ENCODE measurements at places on chromosomes 2 and 18.

- no peak for DNase-seq
Measured at GRCh38 chr2:241842620-241843211, 16.0 kb downstream of the PDCD1 start.

- DNase-seq: no peak
Measured at GRCh38 chr18:54148151-54148550, 76.3 kb downstream of the MBD2 start.

GRCh38 chr18:8424917-8425725 lies 184.1 kb upstream of the RAB12 start:
- DNase-seq: no peak

GRCh38 chr2:172211512-172211911 lies 108.8 kb upstream of the DLX2 start:
- DNase-seq: no peak

DNA sequence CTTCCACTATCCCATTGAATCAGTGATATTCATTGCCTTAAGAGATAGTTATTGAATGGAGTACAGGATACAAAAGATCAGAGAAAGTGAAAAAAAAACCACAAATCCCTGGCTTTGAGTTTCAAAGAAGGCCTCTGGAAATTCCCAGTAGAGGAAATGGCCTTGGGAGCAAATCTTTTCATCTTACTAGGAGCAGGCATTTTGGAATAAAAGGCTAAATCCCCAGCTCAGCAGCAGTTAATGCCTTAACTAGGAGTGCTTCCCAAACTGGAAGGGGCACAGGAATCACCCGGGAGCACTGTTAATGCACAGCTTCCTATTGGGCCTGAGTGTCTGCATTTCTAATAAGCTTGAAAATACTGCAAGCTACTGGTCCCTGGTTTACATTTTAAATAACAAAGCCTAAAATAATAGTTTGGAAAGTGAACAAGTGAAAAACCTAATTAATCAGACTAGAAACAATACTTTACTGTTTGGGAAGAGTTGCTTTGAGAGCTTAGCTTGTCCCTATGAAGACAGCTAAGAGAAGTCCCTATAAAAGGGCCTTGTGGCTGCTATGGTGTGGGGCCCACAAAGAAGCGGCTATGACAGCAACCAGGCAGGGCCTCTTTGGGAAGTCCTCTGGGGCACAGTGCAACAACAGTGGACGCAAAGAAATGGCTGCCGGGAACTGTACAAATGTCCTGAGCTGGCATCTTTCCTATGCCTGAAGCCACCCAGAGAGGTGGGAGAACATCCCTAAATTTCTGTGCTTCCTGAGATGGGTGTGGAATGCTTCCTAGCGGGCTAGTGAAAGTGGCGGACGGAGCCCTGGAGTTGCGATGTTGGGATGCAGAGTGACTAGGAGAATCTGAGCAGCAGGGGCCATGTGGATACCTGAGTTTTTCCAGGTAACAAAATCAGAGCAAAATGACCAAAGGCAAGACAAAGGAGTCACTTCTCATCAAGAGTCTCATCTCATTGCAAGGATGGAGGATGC lies 117.1 kb upstream of the KLHL14 start:
- DNase-seq: no peak

- no peak for DNase-seq
Measured at GRCh38 chr2:170322140-170322766, 144.3 kb downstream of the MYO3B start.

DNA sequence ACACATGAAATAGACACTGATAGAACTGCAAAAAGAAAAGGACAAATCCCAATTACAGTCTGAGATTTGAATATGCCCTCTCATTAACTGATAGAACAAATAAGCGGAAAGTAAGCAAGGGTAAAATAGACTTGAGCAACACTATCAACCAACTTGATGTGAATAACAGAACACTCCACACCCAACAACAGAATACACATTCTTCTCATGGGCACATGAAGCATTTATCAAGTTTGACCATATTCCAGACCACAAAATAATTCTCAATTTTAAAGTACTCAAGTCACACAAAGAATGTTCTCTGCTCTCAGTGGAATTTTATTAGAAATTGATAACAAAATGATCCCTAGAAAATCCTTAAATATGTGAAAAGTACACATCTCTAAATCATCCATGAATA lies 19.0 kb downstream of the ETAA1 start:
- no peak for DNase-seq

GRCh38 chr2:169360984-169361705 lies 1.2 kb downstream of the LRP2 start:
- no peak for DNase-seq

DNA sequence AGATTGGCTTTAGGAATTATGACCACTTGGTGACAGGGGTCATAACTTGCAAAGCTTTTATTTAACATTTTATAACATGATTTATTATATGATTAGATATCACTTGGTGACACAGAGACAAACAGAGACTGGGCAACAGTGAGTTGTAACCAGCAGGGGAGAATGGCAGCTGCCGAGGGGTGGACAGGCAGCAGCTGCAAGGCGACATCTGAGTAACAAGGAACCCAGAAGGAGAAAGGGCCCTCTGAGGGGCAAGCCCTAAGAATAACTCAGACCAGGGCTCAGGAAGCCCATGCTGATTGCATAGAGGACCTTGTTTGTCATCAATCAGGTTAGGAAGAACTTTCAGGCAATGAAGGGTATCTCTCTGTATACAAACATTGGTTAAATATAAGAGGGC lies 339.9 kb upstream of the SOX11 start:
- no peak for DNase-seq

- DNase-seq: no peak
Measured at GRCh38 chr2:106983305-106983704, 97.3 kb upstream of the ST6GAL2 start.

DNA sequence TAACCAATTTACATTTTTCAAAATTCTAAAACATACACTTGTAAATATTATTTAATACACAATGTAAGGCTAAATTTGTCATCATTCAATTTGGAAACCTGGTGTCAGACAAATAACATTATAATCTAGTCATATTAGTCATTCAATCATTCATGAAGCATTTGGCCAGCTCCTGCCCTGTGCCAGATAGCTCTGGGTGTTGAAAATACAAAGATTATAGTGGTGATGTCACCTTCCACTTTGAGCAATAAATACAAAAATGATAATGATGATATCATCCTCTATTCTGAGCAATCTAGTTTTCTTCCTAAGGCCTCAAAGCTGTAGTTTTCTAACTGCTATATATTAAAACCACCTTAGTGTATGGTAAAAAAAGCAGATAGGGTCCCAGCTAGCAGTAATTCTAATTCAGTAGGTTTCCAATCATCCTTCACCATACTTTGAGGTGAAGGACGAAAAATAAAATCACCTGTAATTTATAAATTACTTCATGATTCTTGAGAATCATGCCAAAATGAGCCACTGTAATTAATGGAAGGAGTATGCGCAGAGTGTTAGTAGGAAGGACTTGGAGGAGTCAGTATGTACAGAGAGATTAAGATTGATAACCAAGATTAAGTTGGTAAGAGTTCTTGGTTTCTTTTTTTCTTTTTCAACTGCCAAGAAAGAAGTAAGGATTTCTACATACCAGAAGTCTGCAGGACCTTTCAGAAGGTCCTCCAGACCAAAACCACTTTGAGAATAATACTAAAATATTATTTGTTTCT lies 23.2 kb downstream of the MEMO1 start:
- no peak for DNase-seq

DNA sequence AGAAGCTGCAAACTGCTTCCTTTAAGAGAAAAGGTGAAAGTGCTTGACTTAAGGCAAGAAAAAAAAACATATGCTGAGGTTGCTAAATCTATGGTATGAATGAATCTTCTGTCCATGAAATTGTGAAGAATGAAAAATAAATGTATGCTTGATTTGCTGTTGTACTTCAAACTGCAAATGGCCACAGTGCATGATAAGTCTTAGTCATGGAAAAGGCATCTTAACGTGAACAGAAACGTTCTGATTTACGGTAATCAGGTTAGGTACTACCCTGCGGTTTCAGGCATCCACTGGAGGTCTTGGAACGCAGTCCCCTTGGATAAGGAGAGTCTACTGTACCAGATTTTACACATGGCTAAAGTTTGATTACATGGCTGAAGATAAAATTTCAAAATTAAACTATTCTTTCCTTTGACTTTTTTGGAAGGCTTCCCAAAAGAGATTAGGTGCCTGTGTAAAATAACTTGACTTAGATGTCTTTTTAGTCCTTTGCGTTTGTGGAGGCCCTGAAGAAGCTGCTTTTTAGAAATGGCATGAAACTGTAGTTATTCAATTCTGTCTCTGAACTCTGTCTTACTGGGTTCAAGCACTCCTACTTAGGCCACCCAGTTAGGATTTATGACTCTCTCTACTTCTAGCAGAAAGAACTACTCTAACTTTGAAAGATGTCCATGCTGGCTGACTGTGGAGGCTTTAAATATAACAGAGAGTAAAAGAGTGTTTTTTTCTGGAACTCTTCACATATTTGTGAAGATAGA lies 35.9 kb upstream of the SCN9A start:
- no peak for DNase-seq

- no peak for DNase-seq
Measured at GRCh38 chr2:127155028-127155581, 48.2 kb upstream of the BIN1 start.

DNA sequence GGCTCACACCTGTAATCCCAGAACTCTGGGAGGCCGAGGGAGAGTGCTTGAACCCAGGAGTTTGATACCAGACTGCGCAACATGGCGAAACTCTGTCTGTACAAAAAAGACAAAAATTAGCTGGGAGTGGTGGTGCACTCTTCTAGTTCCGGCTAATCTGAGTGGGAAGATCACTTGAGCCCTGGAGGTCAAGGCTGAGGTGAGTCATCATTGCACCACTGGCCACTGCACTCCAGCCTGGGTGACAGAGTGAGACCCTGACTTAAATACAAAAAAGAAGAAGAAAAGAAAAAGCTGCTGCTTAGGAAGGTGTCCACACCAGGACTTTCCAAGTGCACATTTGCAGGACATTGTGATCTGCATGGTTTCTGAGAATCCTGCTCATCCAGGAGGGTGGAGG lies 16.4 kb downstream of the SKOR2 start:
- no peak for DNase-seq

GRCh38 chr2:45595721-45596435 lies 15.2 kb downstream of the SRBD1 start:
- no peak for DNase-seq

GRCh38 chr2:86646865-86647264 lies 23.2 kb upstream of the RNF103 start:
- DNase-seq: no peak

DNA sequence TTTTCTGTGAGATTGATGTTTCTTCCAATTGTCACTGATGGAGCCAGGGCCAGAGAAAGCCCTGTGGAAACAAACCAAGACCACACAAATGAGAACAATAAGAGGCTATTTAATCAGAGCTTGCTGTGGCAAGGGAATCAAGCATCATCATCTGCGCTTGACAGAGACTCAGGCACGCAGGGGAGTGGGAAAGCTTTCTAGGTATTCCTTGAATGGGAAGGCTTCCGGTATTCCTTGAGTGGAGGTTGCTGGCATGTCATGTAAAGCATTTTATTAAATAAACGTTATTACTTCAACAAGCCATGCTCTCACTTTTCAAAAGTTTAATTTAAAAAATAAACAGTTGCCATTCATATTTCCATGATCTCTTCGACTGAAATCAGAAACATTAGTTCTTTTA lies 194.6 kb upstream of the SYT4 start:
- DNase-seq: no peak

- no peak for DNase-seq
Measured at GRCh38 chr18:26119246-26119645, 14.4 kb upstream of the PSMA8 start.

DNA sequence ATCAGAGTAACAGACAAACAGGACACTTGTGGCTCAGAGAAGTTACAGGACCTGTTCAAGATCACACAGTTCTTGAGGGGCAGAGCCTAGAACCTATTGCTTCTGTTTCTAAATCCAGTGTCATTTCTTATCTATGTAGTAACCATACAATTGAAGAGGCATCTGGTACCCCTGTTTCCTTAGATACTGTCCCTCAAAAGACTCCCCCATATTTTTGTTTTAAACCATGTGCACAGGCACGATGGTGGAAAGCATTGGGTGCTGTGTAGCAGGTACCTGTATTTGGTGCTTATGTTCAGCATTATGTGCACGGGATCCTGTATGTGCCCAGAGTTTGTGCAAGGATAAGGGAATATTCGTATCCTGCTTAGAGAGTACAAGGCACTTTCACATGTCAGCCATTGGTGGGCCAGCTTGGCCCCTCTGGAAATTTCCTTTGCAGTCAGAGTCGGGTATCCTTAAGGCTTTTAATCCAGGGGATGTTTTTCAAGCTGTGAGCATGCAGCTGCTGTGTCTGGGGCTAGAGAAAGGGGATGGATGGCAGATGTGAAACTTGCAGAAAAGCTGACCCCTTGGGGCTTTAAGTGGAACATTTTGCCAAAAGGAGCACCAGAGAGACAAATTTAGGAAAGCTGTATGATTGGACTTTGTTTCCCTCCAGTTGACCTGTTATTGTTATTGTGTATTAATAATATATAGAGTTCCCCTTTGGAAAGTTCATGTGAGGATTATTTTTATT lies 2.1 kb downstream of the LBH start:
- no peak for DNase-seq

GRCh38 chr2:22904126-22904684 lies 480.8 kb upstream of the KLHL29 start:
- no peak for DNase-seq

DNA sequence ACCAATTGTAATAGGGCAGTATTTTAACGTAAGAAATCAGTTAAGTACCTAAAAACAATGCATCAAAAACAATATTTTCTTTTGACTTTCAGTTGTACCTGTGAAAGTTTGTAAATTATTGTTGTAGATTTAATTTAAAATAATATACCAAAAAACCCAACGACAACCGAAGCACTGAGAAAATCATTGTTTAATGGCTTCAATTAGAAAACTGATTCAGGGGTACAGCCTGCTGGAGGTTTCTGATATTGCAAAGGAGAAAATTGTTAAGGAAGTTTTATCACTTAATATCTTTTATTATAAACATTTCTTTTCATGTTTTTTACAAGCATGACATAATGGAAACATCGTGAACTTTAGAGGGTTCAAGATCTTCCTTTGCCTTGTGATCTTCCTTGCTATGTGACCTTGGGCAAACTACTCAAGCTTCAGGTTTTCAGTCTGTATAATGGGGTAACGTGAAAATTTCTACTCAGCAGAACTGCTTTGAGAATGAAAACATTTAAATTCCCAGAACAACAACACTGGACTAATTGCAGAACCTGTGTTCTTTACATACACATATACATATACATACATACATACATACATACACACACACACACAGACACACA lies 76.3 kb upstream of the GLS start:
- no peak for DNase-seq

DNA sequence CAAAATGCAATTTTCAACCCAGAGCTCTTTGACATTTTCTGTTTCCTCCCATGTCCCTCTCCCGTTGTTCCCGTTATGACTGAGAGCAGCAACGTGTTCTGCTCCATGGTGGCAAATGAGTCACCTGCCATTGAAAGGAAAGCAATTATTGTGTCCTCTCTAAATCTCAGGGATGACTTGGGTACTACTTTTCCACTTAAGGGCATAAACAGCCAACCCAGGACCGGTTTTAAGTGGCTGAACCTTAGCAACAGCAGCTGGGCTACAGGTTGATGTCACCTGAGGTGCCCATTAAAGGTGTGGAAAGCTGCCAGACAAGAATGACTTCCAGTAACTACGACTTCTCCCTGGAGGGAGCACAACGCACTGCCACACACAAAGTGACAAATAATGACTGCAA lies 236.8 kb downstream of the NCKAP5 start:
- no peak for DNase-seq

All from stimulated activated CD8-positive, alpha-beta memory T cell treated with anti-CD3 and anti-CD28 coated beads, Interleukin-15, amount 100 ng/mL, for 24 hours (primary cell).